ENCODE measurements at places on chromosomes 1 and 21.

DNA sequence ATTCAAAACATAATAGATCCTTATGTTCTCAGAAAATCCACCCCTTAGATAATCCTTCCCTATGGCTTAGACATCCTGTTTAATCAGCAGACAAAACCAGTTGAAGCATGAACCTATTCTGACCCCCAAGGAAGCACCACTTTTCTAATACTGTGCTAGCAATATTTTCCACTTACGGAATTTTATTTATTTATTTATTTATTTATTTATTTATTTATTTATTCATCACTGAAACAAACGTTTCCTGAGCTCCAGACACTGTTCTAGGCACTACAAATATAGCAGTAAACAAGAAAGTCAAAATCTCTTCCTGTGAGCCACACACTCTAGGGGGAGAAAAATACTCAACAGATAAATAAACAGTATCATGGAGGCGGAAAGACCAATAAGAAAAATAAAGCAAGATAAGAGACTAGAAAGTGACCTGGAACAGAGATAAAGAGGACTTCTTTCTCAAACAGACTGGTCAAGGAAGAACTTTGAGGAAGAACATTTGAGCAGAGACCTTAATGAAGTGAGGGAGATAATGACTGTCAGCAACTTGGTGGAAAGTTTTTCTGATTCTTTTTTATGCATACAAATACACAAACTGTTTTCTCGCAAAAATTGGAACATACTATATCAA is 145.5 kb upstream of the POGK start:
- DNase-seq: no peak

GRCh38 chr1:45785583-45785982 is 17.8 kb upstream of the MAST2 start:
- DNase-seq: no peak

- no peak for DNase-seq
These were observed 11.1 kb downstream of the LRRC3 start for GRCh38 chr21:44466351-44466954.

DNA sequence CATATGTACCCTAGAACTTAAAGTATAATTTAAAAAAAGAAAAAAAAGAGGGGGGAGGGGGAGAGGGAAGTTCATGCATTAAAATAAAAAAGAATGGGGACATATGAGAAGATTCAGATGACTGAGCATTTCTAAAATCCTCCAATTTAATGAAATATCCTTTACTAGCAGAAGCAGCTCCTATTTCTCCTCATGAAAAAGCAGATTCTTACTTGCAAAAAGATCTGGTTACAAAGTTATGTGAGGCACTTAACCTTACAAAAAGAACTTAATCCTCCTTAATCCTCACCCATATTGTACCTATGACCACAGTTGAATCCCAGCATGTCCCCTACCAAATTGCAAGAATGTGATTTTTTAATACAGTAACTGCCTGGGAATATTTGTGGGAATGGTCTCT is 298.5 kb downstream of the SRGAP2C start:
- no peak for DNase-seq

GRCh38 chr1:73097917-73098316 is 815.6 kb upstream of the NEGR1 start:
- no peak for DNase-seq

DNA sequence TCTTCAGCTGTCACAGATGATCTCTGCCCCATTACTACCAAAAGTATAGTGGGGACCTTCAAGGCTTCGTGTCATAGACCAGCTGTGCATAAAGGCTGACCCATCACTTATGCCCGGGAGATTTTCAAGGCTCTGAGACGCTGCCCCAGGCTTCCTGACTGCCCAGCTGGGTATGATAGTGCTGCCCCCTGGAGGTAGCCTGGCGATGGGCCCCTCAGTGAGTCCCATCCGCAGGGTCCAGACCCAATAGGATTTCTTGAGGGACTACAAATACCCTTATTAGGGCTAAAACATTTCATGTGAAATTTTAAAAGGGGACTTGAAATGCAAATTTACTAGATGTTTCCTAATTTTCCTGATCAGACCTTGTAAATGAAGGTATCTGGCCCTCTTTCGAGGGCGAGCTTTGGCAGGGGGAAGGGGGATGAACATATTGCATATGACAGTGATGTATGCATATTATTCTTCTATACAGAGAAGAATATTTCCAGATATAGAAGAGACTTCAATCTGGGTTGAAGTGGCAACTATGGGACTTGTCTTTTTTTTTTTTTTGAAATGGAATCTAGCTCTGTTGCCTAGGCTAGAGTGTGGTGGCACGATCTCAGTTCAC is 11.7 kb upstream of the FCMR start:
- no peak for DNase-seq

- DNase-seq: no peak
These were observed 4.3 kb downstream of the PFKL start for GRCh38 chr21:44304011-44304616.

DNA sequence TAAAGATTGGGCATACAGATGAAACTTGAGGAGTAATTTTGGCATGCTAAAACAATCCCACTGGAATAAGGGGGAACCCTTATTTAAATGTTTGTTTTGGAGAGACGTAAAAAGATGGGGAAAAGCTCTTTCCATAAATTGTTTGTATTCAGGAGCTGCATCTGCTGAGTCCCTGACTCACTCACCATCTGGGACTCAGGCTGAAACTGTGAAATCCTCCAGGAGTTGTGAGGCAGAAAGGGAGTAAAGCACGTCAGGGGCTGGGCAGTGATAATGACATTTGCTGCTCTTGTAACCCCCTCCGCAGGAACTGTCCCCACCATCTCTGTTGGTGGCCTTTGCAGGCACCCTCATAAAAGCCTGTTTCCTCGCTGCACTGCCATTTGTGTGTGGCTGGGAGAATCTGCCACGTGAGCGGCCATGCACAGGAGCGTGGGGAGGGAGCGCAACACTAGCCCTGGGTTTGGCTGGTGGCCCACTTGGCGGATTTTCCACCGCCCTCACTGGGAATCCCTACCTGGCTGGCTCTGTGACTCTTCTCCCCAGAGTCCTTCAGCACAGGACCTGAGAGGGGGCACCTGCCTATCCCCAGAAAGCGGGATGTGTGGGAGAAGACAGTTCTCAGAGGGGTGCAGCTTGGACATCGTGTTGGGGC is 45.3 kb downstream of the ZSCAN20 start:
- DNase-seq: no peak

GRCh38 chr1:42786097-42786496 is 1.3 kb downstream of the TMEM269 start:
- no peak for DNase-seq

- DNase-seq: no peak
These were observed 68.5 kb downstream of the FOXJ3 start for GRCh38 chr1:42266253-42267135.

DNA sequence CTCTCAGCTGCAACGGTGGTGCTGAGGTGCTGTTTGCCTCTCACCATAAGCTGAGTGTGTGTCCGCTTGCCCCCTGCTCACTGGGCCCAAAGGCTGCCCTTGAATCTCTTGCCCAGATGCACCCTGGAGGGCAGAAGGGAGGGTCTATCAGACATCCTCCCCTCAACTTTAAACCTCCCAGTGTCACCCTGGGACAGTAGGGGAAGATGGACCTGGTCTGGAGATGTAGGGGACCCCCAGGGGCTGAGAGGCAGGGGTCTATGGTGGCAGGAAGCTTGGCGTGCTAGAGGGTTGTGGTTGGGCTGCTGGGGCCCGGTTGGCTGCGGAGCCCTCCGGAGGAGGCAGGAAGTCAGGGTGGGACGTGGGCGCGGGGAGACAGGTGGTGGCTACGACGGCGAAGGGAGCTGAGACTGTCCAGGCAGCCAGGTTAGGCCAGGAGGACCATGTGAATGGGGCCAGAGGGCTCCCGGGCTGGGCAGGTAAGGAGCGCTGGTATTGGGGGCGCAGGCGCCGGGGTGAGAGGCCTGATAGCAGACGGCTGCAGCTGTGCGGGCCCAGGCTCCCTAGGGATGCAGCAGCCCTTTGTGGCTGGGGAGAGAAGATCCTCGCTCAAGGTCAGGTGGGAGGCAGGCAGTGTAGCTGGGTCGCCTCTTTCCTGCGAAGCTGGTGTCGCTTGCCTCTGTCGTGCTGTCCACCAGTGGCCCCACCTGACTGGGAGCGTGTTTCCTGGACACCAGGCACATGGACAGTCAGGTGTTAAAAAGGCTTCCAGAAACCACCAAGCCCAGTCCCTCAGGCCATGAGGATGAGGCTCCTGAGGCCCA is at the start of gene LCK:
TSS of gene LCK (plus strand) at position 373 of the 824 bp plus-strand sequence. CDS start 23,065 bp downstream, outside the sequence.
- no peak for DNase-seq

DNA sequence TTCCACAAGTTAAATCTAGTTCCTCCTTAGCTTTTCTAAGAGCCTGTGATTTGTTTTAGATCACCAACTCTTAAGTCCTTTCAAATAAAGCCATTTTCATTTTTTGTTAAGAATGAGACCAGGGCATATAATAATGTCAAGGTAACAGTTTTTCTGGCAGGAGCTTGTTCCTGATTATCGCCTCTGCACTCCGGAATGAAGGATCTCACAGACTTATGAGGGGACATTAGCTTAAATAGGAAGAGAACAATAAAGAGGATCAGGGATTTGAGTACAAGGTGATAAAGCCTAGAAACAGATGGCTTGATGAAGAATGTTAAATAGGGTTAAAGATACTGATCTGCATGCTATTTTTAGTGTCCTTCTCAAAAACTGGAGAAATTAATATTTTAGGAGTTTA is 13.6 kb upstream of the OTUD7B start:
- DNase-seq: no peak

DNA sequence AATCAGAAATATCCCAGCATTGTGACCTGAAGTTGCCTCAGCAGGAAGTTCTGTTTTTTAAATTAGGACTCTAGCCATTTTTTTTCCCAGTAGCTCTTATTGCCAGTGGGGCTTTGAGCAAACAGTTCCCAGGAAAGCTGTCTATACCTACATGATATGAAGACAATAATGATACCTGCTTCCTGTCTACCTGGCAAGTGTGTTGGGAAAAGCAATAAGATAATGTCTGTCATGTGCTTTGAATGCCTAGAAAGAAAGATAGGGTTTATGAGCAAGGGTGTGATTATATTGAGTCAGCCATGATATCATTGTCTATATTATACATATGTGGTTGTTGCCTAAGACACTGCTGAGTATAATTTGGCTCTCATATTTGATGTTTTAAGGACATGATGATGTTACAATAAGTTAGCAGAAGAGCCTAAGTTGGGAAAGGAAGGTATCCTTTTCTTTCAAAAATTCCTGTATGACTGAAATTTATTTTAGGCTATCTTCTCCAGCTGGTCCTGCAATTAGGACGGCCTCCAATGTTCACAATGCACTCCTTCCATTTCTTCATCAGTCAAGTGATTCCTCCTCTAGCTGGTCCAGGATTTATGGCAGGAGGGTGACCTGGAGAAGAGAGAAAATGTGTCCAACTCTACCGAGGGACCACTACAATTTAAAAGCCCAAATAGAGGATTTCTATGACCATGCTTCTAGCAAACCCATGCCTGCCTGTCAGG is 99.6 kb upstream of the CDC42BPA start:
- DNase-seq: no peak

DNA sequence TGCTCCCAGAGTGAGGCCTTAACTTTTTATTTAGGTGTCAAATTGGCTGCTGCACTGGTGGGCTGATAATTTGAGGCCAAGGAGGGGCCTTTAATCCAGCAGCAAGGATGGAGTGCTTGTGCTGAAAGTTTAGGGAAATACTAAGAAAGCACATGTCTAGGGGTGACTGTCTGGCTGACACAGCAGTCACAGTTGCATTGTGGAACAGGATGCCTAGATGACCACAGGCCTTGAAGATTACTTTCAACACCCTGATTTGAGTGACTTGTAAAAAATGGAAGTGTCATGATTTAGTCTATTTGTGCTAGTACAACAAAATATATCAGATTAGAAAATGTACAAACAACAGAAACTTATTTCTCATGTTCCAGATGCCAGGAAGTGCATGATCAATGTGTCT is 57.7 kb downstream of the ZNF697 start:
- DNase-seq: no peak

GRCh38 chr1:213148905-213149304 is 97.9 kb downstream of the RPS6KC1 start:
- no peak for DNase-seq

DNA sequence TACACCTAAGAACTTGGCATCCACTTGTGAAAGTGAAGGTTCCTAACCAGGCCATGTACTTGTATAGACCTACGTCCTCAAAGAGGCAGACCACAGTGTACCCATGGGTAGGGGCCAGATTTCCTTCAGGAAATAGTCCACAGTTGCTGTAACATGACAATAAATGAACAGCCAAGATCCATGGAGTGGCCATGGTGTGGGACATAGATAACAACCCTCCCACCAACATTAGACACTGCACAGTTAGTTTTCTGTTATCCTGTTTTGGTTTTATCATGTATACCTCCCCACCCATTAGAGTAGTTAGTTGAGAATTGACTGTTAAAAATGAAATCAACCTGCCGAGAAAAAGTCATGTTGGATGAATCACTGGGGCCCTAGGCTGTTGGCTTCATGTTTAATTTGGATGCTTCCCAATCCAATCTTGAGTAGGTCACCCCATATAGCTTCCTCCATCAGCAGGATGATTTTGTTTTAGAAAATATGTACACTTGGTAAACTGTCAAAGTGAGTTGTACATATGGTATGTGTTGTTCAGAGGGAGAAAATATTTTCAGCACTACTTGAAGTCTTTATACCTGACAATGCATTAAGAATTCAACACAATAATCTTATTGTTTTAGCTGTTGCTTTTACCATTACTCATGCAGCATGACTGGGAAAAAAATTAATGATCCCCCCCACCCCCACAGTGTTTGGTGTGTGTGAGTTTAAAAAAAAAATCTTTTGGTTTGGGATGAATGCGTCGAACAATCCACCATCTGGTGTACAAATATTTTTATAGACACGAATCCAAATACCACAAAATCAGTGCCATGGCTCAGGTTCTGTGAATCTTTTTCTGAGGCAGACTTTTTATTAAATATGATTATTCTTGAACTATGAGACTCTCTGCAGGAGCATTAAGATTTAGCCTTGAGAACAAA is 88.3 kb upstream of the ARHGAP29 start:
- no peak for DNase-seq

DNA sequence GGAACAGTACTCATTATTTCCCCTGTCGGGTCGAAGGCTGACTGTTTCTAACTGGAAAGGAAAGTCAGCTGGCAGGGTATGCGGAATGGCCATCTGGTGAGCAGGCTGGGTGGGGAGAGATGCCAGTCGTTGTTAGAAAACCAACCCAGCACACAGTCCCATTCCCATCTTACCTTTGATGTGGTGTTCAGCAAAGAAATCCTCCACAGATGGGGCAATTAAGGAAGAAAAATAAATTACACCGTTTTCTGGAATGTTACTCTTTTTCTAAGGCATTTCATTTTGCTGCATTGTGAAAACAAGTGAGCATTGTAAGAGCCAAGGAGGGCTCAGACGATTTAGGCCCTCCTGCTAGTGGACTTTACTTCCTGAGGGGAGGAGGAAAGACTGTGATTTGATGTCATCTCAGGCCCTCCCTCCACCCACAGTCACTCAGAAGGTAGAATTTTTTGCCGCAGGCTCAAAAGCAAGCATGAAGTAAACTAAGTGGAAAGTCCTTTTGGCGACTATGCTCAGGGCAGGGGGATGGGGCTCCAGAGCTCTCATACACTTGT is at the start of gene SLC16A4:
TSS of gene SLC16A4 (minus strand) at position 335 of the 554 bp plus-strand sequence. CDS start 1,703 bp downstream, outside the sequence.
- no peak for DNase-seq

DNA sequence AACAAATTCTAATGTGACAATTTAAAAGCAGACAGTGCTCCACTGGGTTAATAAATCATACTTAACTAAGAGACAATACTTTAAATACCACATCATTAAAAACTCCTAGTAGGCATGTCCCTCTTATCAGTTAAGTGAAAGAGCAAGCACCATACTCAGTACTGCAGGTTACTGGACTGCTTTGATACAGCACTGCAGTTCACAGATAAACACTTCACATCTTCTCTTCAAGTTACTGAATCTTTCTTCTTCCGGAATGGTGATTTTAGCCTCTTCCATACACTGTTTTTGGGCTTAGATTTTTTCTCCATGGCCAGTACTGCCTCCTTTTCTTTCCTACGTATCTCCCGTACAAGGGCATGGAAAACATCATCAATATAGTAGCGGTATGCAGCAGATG is 11.0 kb downstream of the RIT1 start:
- DNase-seq: no peak

All from esophagus squamous epithelium (tissue), 5 donors.